AG04450 (cell line): ENCODE measurements at places on chromosomes 4 and X. TPM values are rescaled to one million over a fixed set of nuclear protein-coding genes. Genes with fewer than 3 reads are reported as not detected.

DNA sequence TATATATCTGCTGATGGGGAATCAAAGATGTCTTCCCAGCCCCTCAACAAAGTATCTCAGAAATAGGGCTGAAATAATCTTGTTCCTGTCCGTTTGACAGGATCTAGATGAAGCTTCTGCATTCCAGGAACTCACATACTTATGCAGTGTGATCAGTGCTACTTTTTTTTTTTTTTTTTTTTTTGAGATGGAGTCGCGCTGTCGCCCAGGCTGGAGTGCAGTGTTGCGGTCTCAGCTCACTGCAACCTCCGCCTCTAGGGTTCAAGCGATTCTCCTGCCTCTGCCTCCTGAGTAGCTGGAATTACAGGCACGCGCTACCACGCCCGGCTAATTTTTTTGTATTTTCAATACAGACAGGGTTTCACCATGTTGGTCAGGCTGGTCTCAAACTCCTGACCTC, 36.4 kb downstream of the DHX15 start:
- no peak for DNase-seq

DNA sequence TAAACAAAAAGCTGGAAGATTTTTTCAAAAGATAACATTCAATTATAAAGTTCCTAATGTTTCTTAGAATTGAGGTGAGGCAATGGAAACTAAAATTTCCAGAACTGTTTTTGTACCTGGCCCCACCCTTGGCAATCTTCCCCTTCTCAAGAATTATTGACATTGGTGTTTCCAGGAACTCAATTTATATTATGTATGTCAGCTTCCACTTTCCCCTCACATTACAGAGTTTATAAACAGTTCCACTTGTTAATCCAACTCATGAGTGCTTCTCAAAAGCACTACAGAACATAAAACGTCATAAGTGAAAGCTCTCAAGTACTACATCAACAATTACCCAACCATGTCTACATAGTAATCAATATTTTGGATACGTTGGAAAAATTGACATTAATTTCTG, 107.4 kb downstream of the FAM13A start:
- DNase-seq, result no peak

GRCh38 chr4:17366496-17366895, 145.4 kb downstream of the QDPR start:
- no peak for DNase-seq

The PLRG1 gene
- 105 and 141 TPM in 2 replicates for polyA plus RNA-seq

GRCh38 chrX:45823536-45823935, 622.9 kb upstream of the DIPK2B start:
- DNase-seq, result no peak

The FGB gene
- polyA plus RNA-seq, result 0.17 TPM in 1 of 2 replicates, not detected in the other

DNA sequence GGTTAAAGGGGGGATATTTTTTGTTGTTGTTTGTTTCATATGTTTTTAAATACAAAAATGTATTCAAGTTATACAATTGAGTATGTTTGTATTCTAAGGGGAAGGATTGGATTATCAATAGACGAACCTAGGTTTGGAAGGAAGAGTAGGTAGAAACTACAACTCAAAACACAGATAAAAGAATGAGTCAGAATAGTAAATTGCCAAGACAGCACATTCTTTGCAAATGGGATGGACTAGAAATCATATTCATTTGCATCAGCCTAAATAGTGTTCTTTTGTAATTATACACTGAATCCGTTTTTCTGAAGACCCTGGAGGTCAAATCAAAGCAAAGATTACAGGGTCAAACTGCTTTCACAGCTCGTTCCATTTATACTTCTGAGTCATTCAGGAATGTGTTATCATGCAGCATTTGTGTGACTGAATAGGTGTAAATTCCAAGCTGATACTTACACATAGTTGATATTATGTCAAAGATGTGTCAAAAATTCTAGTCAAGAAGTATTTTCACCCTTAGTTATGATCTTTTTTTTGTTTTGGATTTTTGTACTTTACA, 273.3 kb upstream of the FAT4 start:
- DNase-seq, result no peak

GRCh38 chr4:183932576-183932975, 27.5 kb downstream of the STOX2 start:
- no peak for DNase-seq

The MANBA gene
- polyA plus RNA-seq, result 20.9 and 21.9 TPM in 2 replicates

The TDO2 gene
- 0.55 and 0.84 TPM in 2 replicates for polyA plus RNA-seq

The CNGA1 gene
- not detected in 2 replicates for polyA plus RNA-seq

The KIF4A gene
- 6.4 and 8.8 TPM in 2 replicates for polyA plus RNA-seq

GRCh38 chr4:498328-498904, 540 bp downstream of the ZNF721 start:
- no peak for DNase-seq

The CXCL11 gene
- polyA plus RNA-seq, result 0.05 and 0.09 TPM in 2 replicates

DNA sequence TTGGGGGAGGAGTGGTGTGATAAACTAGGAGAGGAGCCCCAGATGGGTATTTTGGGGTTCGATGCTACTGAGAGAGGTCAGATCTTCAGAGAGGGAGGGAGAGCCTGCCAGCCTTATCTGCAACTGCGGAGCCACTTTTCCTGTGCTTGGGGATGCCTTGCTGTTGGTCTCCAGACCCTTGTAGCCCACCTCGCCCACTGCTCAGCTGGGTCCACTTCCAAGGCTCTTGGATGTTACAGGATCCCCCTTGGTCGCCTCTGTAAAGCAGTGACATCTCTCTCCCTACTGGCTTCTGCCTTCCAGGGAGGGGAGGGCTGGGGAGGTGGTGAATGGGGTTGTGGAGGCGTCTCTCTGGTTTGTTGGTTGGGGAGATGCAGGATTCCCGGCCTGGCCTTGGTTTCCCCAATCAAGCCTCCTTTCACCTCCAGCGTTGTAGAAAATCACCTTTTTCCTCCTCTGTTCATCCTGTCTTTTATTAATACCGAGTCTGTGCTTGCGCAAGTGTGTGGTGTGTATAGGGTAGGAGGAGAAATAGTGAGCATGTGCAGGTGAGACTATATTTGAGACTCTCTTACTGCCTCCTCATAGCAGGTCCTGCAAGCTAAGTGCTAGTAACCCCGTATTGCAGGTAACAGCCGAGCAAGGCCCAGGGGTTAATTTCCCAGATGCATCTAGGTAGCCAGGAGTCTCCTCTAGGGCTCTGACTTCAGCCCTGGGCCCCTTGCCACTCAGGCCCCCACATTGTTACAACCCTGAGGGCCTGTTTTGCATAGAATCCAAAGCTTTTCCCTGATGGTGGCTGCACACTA, 337.4 kb downstream of the ARHGAP10 start:
- DNase-seq, result no peak

GRCh38 chrX:136259543-136259942, 8.3 kb upstream of the MAP7D3 start:
- DNase-seq, result no peak

GRCh38 chr4:6278801-6279197, 9.1 kb downstream of the WFS1 start:
- DNase-seq, result no peak

The FAM47A gene
- polyA plus RNA-seq, result not detected in 2 replicates

DNA sequence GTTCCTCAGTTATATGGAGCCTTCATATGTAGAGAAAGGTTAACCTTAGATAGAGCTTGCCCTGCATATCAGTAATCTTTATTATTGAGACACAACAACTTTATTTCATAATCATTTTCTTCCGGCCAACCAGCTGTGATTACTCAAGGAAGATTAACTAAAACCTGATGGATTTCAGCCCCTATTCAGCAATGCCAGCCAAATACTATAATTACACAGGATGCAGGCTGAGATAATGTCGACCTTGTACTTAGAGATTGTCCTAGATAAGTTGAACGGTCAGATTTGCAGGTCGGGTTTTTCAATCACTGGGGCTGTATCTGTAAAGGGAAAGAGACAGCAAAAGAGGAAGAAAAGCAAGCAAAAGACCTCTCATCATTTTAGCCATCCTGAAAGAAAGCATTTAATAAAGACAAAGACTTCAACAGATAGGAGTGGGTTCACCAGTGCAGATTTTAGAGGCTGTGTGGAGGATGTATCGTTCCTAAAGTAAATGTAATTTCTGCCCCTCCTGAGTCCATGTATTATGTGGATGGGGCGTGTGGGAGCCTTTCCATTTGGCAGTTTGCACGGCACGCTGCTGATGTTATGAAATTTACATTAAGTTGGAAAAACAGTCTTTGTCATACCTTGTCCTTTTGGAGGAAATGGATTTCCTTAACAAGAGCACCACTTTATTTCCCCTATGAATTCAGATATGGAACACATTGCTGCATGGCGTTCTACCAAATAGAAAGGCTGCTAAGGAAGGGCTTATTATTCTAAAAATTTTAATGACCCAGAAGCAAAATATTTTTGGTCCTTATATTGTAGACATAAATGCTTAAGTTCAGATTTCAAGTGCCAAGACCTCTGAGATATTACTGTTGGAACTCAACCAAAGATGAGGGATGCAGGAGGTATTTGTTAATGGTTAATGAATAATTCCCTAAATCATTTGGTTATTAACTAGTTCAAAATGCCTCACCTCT, 496.7 kb downstream of the SPRY1 start:
- DNase-seq, result no peak

The DIPK2B gene
- not detected in 2 replicates for polyA plus RNA-seq

The TCP11X2 gene
- polyA plus RNA-seq, result not detected in 2 replicates

DNA sequence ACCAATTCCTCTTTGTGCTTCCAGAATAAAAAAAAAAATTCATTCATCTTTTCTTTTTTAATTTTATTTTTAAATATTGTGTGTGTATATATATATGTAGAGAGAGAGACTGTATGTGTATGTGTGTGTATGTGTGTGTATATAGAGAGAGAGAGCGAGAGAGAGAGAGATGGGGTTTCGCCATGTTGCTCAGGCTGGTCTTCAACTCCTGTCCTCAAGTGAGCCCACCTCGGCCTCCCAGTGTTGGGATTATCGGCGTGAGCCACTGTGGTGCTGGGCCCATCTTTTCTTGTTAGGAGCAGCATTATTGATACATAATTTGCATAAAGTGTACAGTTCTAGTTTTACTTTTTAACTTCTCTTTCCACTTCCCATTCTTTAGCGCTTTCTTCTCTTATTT, 33.6 kb downstream of the KDM6A start:
- no peak for DNase-seq

DNA sequence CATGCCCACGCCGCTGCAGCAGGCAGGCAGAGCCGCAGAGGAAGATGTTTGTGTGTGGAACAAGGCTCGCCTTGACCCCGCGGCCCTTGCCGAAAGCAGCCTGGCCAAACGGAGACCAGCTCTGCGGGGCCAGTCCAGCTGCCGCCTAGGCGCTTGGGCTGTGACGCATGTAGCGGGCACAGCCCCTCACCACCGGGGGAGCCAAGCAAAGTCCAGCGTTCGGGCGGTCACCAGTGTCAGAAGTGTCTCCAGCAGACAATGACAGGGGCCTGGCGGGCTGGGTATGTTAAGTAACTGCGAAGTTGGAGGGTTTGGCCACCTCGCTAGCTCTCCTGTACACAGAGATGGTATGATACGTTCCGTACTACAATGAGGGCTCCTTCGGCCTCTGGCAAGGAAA, 1.3 kb downstream of the AMER1 start:
- DNase-seq, result no peak

DNA sequence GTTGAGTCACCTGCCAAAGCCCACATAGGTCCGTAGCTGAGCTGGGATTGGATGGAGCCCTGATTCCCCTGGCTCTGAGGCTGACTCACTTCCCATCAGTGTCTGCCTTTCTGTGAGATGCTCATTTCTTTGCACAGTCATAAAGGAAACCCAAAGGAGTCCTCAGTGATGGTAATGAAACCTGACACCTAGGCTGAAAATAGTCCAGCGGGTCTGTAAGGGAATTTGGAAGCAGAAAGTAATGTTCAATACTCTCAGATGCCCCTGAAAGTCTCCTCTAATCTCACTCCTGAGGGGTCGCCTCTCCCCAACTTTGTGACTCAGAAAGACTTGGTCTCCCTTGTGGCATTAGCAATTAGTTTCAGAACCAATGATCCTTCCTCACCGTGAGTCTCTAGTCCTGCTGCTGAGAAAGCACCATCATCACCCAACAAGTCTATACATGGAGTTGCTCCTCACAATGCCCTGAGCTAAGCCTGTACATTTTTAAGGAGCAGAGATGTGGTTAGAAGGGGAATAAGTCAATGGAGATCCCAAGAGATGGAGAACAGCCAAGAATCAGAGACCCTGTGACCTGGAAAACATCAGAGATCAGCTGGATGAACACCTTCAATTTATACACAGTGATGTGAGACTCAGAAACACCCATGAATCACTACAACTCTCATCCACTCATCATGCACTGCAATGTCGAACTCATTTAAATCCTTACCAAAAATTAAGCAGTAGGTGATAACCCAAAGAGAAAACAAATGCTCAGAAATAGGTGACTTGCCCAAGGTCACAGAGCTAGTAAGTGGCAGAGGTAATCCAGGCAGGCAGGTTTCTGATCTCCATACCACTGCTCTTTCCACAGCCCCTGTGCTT, 219.0 kb upstream of the CPEB2 start:
- DNase-seq, result no peak

- no peak for DNase-seq
These were observed 181.3 kb upstream of the KLF3 start for GRCh38 chr4:38482696-38483095.

GRCh38 chr4:128378668-128379067, 91.1 kb upstream of the PGRMC2 start:
- no peak for DNase-seq

The HPRT1 gene
- polyA plus RNA-seq, result 25.5 and 32.8 TPM in 2 replicates

GRCh38 chr4:75845992-75846391, 56.3 kb downstream of the PPEF2 start:
- no peak for DNase-seq

- DNase-seq, result no peak
These were observed 15.2 kb downstream of the CTBP1 start for GRCh38 chr4:1233641-1234308.

The USP17L13 gene
- polyA plus RNA-seq, result not detected in 2 replicates

The REELD1 gene
- polyA plus RNA-seq, result not detected in 2 replicates

GRCh38 chr4:176671532-176671931, 121.2 kb downstream of the VEGFC start:
- no peak for DNase-seq

DNA sequence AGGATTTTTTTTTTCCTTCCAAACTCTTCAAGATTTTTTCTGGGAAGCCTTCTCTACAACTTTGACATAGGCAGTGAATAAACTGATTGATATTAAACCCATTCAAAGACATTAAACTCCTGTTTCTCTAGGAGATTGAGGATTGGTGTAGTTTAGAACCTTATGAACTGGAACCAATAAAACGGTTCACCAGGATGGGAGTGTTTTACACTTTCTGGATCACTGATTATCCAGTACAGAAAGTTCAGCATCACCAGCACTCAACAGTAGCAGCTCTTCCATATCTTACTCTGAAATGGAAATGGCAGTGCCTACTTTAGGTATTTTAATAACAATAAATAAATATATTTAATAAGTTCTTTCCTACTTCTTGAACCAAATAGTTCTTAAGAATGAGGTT, 76.7 kb downstream of the BMPR1B start:
- DNase-seq, result no peak

DNA sequence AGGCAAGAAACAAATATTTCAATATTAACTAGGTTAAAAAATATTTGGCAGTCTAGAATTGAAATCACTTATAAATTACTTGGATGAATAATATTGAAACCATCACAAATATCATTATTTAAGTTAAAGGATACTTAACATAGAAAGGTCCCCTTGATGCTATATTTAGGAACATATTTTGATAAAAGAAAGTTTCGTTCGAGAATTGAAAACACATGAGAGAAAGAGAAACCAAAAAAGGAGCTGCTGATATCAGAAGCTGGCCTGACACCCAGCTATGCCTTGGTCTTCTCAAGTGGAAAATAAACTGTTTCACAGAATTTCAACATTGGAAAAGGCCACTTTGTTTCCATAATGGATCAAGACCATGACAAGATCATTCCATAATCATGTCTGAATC, 762.4 kb downstream of the DMD start:
- no peak for DNase-seq
